Activated naive CD4-positive, alpha-beta T cell treated with Interleukin-2 at 50 U/mL for 16 hours (primary cell): ENCODE measurements at places on chromosomes 16 and 17.

- no peak for DNase-seq
Observed at GRCh38 chr17:50188921-50189549, 12.4 kb downstream of the COL1A1 start.

- DNase-seq: no peak
Observed at GRCh38 chr16:79728923-79729240, 128.3 kb upstream of the MAF start.

DNA sequence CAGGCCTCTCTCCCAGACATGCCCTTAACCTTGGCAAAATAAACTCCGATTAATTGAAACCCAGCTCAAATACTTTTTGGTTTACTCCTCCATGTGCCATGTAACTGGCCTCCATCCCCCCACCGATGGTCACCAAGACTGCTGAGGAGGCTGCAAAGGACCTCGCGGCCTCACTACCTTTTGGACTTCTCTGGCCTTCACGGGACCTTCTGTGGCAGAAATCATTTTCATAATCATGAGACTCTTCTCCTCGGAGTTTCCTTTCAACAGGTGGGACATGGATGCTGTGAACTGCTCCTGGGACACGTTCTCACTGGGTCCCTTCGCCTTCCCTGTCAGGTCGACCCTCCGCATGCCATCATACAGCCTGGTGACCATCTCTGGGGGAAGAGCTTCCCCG lies 9.0 kb downstream of the MEAK7 start:
- no peak for DNase-seq

GRCh38 chr16:79876332-79876730 lies 275.8 kb upstream of the MAF start:
- DNase-seq: no peak

- DNase-seq: peak; percentile 98
Observed at GRCh38 chr17:2392252-2393173, 8.3 kb downstream of the MNT start.

DNA sequence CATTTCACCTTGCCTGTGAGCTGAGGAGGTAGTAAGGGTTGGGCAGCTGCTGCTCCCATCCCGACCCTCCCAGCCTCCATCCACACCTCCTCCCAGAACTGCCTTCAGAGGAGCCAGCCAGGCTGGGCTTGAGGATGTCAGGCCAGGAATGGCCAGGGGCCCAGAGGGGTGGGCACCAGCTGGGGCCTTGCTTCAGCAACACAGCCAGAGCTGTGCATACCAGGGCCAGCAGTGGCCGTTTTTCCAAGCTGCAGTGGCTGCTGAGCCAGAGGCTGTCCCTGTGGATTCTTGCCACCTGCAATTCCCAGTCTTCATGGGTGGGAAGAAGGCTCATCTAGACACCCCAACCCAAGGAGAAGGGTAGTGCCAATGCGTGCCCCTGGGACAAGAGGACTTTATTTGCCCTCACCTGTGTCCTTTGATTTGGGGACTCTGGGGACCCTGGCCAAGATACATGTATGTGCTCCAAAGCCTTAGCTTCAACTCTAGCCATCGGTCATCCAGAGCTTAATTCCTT lies 153.4 kb upstream of the SDK2 start:
- DNase-seq: no peak

DNA sequence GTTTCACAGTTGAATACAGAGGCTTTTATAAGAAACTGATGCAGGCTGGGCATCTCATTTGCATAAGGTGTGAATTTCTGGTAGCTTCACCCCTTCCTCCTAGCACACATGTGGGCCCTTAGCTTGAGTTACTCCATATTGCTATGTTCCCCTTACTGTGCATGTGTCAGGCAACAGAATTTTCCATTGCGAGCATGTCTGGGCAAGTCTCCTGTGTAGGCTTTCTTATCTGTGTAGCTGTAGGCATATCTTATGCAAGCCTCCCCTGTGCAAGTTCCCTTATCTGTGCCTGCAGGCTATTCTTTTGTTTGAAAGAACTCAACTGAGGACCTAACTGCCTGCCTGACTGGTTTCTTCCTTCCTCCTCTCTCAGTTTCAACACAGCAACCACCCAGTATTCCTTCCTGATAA lies 597.4 kb upstream of the CDH5 start:
- DNase-seq: no peak
